ENCODE measurements at places on chromosomes 4 and X.

GRCh38 chr4:54165011-54165410, 64.1 kb upstream of the PDGFRA start:
- no peak for DNase-seq

- DNase-seq: no peak
These were observed 2068.9 kb downstream of the PCDH7 start for GRCh38 chr4:32789026-32789608.

GRCh38 chr4:70614184-70614555, 14.4 kb upstream of the ENAM start:
- DNase-seq: no peak

DNA sequence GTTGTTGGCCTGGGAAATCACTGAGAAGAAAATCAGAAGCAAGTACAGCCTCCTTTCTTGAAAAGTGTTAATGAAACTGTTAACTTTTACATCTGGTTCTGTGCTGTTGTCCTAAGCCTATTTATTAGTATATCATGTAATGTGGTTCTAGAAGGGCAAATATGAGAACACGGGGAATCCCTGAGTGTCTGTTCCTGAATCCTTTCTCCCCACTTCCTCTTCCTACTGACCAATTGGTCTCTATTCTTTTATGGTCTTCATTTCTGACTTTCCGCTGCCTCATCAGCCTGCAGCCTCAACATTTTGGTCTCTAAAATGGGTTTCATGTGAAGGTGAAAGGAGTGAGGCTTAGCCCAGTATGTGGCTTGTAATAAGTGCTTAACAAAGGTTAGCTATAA, 159.9 kb upstream of the MAMLD1 start:
- DNase-seq: no peak

- no peak for DNase-seq
These were observed 66.8 kb downstream of the RAPGEF2 start for GRCh38 chr4:159169404-159170302.

DNA sequence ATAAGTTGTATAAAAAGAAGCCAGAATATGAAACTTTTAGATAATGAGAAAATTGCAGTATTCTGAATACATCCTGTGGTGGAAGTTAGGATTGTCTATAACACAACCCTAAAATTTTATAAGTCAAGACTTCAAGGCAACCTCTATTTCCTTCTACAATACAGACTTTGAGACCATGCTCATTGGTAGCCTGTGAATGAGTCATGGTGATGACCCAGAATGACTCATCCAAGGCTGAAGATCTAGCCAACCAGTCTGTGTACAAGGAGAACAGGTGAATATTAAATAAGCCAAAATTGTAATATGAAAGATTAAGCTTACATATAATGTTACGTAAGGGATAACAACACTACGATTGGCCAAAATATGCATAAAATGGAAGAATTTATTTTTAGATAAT, 475.9 kb upstream of the GALNT7 start:
- DNase-seq: no peak

All from CD4-positive, alpha-beta T cell treated with Interferon gamma for 1 hour (primary cell).